A549 treated with CORT108297 at 1 μM for 4 hours (cell line): ENCODE measurements at places on chromosomes 5 and 9. TPM values are rescaled to one million over a fixed set of nuclear protein-coding genes. Genes with fewer than 3 reads are reported as not detected.

PFN3 gene
- total RNA-seq = not detected in 5 replicates

G3BP1 gene
- 132 to 171 TPM (median 137 TPM) in 5 replicates for total RNA-seq

GCNT4 gene
- total RNA-seq = 0.39 to 0.47 TPM (median 0.43 TPM) in 5 replicates

IL3 gene
- not detected in 5 replicates for total RNA-seq

CENPP gene
- total RNA-seq = 6.1 to 9.5 TPM (median 7.0 TPM) in 5 replicates

ADAMTS19 gene
- not detected in 5 replicates for total RNA-seq
